ENCODE measurements at places on chromosomes 16 and 17.
A peak's percentile ranks its signal among the peaks of the same experiment; 100 is the strongest.

DNA sequence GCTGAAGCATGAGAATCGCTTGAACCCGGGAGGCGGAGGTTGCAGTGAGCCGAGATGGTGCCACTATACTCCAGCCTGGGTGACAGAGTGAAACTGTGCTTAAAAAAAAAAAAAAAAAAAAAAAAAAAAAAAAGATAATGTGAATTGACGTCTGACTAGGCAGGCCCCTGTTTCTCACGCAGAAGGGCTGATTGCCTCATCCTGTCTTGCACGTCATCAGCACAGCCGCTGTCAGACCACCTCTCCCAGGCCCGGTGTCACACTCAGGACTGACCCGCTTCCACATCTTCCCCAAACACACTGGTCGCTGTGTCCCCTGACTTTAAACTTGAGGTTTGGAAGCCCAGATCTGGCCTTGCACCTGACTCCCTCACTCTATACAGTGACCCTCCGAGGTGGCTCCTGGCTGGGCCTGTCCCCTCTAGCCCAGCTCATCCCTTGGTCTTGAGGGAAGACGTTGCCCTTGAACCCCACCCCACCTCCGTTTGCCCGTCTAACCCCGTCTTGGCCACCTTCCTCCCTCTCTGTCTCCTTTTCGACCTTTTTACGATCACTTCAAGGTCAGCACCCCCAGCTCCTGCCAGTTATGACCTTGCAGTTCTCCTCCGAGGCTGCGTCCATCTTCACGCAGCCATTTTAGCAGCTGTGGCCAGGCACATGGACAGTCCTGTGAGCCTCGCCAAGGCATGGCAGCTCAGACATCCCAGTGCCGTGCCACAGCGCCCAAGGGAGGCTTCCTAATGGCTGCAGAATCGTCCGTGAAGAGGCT is 149.9 kb upstream of the PLCG2 start:
- DNase-seq, result no peak

GRCh38 chr16:3983081-3983520 is 102.6 kb upstream of the CREBBP start:
- peak; percentile 85 for DNase-seq

- DNase-seq, result no peak
Measured at GRCh38 chr16:72098936-72099335, 5.3 kb downstream of the DHX38 start.

GRCh38 chr17:79440251-79440650 is 170.6 kb downstream of the RBFOX3 start:
- DNase-seq, result no peak

DNA sequence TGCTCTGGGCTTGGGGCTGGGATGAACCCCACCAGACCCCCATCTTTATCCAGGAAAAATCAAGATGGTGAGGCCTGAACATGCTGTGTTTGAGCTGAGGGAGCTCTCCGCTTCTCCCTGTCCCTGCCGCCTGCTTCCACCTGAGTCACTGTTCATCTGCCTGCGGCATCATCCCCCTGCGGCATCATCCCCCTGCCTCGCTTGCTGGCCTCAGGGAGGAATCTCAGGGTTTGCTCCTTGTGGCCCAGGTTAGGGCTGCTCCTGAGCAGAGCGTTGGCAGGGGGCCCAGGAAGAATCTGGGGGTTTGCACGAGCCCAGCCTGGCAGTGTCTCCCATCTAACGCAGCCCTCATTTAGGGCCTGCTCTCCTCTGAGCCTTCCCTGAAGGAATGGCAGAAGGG is 11.4 kb upstream of the RAP1GAP2 start:
- no peak for DNase-seq

- DNase-seq, result no peak
Measured at GRCh38 chr16:1458336-1458976, 14.1 kb upstream of the CCDC154 start.

GRCh38 chr17:67051837-67052236 is 7.5 kb downstream of the CACNG1 start:
- no peak for DNase-seq

GRCh38 chr16:73794994-73795393 is 501.6 kb upstream of the PSMD7 start:
- DNase-seq, result no peak

DNA sequence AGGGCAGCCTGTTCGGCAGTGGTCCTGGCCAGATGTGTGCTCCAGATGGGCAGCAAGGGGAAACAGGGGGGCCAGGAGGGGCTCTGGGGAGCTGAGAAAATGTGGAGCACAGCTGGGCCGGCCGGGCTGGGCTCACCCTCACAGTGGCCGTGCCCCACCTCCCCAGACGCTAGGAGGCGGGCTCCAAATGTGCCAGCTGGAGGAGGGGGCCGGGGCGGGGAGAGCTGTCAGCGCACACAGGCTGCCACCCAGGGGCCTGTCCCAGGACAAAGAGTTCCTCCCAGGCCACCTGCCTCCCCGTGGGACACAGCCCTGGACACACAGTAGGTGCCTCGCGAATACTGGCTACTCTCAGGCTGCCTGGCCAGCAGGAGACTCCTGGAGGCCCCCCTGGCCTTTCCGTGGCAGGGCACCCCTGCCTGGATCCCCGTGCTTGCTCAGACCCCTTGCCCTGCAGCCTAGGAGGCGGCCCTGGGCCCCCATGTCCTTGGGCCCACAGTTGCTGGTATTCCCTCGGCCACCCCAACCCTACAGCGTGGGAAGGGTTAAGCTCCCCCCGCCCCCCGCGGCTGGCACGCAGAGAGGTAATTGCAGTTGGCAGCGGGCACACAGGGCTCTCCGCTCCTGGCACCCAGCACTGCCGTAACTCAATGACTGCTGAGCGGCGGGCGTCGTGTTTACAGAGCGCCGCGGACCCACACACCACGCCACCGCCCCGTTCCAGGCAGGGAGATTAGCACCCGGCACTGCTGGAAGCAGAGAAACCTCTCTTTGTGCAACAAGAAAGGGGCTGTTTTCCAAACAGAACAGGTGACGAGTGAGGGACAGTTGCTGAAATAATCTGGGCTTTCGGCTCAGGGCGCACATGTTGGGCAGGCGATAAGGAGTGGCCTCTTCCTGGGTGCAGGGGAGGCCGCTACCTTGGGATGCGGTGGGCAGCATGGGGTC is 32.2 kb downstream of the BAHCC1 start:
- DNase-seq, result peak; percentile 93

- no peak for DNase-seq
Measured at GRCh38 chr16:13779676-13780075, 140.3 kb upstream of the ERCC4 start.

GRCh38 chr17:76995387-76996105 is 127.3 kb downstream of the MGAT5B start:
- peak; percentile 77 for DNase-seq

- no peak for DNase-seq
Measured at GRCh38 chr16:79169239-79169638, 431.3 kb downstream of the MAF start.

DNA sequence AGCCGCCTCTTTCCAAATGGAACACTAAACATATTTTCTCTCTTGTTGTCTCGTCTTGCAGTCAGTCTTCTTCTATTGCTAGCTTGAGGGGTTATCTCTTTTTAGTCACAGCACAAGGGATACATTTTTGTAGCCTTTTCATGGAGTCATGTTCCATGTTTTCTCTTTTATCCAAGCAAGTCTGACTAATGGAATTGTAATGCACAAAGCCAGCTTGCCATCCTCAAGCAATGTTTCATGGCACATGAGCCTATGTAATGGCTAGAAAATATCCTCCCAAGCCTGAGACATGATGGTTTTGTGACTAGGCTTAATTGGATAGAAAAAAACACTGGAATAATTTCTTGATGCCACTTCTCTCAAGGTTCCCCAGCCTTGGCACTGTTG is 414.6 kb upstream of the GOT2 start:
- DNase-seq, result no peak

- no peak for DNase-seq
Measured at GRCh38 chr17:41020336-41020735, 6.7 kb downstream of the KRTAP1-5 start.

GRCh38 chr16:75317532-75317931 is 66.1 kb upstream of the BCAR1 start:
- DNase-seq, result no peak

DNA sequence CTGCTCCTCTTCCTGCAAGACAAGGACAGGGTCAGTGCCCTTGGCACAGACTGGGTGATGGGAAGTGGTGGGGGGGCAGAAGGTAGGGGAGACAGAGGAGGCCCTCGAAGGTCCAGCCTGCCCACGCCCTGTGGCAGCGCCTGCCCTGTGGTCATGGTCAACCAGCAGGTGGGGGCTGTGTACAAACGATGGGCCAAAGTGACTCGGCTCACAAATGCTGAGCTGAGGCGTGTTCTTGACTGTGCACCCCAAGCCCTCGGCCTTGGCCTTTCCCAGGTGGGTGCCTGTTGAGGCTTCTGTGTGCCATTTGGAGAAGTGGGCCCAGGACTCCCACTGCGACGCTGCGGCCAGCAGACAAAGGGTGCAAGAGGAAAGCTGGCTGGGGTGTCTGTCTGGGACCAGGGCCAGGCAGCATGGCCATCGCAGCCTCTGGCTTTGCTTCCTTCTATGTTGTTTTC is 22.6 kb downstream of the MXRA7 start:
- no peak for DNase-seq

- DNase-seq, result no peak
Measured at GRCh38 chr16:60882816-60883215, 1153.4 kb downstream of the CDH8 start.

GRCh38 chr16:73056448-73056847 is 8.5 kb upstream of the ZFHX3 start:
- no peak for DNase-seq

DNA sequence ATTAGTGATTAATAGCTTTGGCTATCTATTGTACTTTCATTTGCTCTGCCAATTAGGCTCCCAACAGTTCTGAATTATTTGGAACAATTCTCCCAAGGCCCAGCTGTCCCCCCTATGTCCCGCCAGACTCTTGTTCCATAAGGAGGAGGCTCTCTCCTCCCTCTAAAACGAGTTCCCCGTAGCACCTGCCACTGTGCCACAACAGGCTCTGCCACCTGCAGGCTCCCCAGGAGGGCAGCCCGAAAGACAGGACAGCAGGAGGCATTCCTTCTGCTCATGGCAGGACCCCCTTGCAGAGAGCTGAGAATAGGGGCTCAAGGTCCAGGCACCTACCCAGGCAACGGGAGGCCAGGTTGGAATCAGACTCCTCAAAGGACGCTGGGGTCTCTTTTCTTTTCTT is 9.0 kb downstream of the PITPNM3 start:
- DNase-seq, result no peak

DNA sequence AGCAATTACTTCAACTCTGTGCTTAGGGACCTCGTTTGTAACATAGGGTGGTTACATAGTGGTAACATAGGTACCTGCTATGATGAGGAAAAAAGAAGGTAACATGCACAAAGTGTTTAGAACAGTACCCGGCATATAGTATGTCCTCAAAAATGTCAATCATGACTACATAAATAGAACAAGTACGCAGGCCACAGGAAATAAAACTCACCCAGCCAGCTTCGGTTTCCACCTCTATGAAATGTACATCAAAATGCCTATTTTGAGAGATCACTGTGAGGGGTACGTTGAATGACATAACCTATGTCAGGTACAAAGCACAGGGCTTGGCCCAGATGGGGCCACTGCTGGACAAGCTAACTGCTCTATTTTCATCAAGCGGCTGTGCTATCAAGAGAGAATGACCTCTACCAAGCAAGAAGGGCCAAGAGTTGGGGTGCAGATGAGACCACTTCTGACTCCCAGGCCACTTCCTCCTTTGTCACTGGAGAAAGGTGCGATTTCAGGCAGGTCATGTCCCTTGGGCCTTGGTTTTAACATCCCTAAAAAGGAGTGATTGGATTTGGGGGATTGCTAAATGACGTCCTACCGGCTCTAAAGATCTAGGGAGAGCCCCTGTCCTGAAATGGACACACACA is 45.4 kb downstream of the WSB1 start:
- DNase-seq, result no peak

GRCh38 chr16:67928561-67929364 is 2.9 kb downstream of the CTRL start:
- peak; percentile 85 for DNase-seq

GRCh38 chr17:43412166-43412565 is 13.4 kb downstream of the ARL4D start:
- DNase-seq, result no peak

GRCh38 chr17:7122381-7122780 is 7.8 kb upstream of the ASGR2 start:
- DNase-seq, result no peak

- DNase-seq, result peak; percentile 41
Measured at GRCh38 chr17:32520104-32520701, 33.4 kb downstream of the CDK5R1 start.

DNA sequence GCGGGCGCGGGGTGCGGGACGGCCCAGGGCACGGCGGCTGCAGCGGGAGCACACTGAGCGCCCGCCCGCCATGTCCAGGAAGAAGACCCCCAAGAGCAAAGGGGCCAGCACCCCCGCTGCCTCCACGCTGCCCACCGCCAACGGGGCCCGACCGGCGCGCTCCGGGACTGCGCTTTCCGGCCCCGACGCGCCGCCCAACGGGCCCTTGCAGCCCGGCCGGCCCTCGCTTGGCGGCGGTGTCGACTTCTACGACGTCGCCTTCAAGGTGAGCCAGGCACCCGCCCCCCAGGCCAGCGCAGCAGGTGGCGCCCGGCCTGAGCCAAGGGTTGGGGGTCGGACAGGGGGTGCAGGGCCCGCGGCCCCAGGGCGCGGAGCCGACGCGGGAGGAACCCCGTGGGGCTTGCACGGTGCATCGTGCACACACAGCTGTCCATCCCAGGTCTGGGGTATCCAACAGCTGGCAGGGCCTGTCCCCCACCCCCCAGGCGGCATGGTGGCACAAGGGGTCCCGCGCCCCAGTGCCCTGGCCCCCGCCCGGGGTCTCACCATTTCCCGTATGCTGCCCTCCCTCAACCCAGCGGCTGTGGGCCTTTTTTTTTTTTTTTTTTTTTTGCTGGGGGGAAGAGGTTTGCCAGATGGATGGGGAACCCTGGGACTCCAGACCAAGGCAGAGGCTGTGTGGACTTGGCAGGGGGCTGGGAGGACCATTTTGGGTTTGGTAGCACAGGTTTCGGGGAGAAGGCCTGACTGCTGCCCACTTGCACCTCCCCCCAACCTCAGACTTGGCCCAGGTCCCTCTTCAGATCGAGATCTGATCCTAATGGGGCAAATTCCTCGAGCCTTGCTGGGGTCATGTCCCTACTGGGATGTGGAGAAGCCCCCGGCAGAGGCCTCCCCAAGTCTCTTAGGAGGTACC is 547 bp downstream of the RAB26 start:
- DNase-seq, result no peak

DNA sequence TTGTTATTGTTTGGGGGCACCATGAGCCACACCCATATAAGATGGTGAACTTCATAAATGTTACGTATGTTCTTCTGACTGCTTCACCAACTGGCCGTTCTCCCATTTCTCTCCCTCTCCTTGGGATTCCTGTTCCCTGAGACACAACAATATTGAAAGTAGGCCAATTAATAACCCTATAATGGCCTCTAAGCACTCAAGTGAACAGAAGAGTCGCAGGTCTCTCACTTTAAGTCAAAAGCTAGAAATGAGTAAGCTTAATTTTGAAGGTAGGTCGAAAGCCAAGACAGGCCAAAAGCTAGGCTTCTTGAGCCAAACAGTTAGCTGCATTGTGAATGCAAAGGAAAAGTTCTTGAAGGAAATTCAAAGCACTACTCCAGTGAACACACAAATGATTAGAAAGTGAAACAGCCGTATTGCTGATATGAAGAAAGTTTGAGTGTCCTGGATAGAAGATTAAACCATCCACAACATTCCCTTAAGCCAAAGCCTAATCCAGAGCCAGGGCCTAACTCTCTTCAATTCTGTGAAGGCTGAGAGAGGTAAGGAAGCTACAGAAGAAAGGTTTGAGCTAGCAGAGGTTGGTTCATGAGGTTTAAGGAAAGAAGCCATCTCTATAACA is 25.8 kb downstream of the HLF start:
- no peak for DNase-seq

- DNase-seq, result peak; percentile 34
Measured at GRCh38 chr17:42760652-42761581, at the start of gene RAMP2. Gene RAMP2, plus strand, starts transcription at chr17:42761227. Its CDS starts 35 bp downstream, at chr17:42761262.

All from COR-L47 (cell line).